ENCODE measurements at places on chromosomes 12 and 14.

DNA sequence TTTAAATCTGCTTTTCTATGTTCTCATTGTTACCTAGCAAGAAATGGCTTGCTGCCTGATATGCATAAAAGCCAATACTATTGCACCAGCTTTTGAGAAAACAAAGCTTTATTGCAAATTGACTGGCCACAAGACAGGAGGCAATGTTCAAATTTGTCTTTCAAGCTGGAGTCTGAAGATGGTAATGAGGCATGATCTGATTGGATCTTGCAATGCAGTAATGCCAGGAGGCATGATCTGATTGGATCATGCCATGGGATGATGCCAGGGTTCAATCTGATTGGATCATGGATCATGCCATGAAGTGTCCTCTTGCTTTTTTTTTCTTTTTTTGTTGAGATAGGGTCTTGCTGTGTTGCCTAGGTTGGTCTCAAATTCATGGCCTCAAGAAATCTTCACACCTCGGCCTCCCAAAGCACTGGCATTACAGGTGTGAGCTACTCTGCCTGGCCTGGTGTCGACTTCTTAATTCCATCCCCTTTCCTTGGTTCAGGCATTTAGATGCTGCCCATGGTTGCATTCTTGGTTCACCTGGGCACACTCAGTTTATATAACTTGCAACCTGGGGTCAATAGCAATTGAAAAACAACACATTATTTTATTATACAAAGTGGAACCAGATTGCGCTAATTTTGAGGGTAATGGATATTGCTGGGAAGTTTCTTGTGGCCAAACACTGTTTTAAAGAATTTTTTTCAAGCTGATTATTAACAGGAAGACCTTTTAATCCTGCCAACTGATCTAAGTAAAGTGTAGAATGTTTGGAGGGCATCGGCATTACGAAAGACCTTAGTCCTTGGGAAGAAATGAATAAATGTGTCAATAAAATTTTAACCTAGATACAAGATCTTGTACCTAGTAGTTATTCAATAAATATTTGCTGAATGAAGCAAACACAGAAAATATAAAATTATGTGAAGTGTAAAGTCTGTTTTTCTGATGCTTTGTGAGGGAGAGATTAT, 38.8 kb downstream of the HSD17B6 start:
- no peak for DNase-seq

DNA sequence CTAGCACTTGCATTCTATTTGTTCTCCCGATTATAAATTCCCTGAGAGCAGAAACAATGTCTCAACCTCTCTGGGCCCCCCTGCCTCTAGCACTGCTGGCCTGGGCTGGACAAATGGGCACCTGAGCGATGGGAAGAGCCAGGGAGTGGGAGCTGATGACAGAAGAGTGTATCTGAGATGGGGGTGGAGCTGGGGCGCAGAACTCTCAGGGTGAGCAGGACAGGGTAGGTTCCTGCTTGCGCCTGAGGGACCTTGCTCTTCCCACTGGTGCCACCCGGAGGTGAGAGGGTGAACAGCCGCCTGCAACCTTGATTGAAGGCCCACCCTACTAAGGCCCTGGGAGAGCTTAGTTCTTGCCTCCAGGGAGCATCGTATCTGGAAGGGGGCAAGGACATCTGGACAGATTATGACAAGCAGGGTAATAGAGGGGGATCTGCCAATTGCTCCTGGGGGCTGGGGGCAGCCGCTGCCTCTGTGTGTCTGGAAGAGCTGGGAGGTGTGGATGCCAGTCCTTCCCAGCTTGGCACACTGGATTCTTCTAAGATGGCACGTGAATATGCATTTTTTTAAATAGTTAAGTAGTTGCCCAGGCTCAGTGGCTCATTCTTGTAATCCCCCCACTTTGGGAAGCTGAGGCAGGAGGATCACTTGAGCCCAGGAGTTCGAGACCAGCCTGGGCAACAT, 43.0 kb upstream of the TSPAN9 start:
- no peak for DNase-seq

DNA sequence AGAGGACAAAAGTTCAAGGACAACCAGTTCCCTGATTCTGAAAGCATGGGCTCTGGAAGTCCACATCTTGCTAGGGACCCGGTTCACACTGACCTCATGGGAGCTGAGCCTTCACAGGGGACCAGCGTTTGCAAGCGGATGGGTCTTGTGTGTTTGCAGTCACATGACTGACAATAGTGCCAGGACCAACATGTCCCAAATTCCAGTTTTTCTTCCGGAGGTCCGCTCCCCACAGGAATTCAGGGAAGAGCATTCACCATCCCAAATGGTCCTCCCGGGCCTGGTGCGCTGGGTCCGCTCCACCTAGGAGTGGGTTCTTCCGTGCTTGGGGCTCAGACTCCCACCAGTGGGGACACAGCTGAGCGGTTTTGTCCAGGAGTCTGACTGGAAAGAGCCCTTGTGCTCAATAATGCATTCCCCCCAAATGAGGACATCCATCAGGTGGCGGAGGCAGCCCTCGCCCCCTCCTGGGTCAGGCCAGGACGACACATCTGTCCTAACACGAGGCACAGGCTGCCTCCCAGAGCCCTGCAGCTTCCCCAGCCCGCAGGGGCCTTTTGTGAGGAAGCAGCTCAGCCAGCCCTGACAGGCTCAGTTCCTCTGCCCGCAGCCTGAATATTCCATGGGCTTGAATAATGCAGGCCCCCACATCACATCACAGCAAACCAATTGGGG, 91.8 kb upstream of the BCL11B start:
- DNase-seq: no peak

- DNase-seq: no peak
Measured at GRCh38 chr14:22300646-22301045, 288.4 kb downstream of the DAD1 start.

DNA sequence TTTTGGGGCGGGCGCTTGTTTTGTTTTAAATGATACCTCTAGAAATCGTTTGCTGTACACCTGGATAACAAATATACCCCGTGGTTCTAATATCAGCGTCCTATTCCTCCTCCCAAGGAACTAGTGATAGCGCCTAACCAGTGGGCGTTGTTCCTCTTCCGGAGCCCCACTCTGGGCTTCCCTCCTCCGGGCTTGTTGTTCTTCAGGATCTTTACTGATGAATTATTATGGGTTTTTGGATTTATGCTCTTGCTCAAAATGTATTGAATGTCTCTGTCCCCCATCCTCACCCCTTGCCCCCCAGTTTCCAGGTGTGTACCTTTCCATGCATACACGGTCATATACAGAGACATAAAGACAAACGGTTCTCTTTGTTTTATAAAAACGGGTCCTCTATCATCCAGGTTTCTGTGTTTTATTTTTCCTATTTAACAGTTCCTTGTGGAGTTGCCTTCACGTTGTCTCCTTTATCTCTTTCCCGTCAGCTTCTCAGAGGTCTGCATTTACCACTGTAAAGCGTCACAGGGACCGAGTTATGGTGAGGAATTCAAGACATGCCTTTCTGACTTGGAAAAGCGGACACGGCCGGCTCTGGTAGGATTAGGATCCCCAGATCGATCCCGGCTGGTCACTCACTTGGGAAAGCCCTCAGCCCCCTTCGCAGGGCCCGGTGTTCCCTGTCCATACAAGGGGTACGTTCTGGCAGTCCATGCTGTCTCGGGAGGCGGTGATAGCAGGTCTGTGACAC, 655 bp upstream of the PLEKHG3 start:
- no peak for DNase-seq

- DNase-seq: no peak
Measured at GRCh38 chr12:40145896-40146295, 40.0 kb upstream of the SLC2A13 start.
